ENCODE measurements at places on chromosomes 3 and 15. TPM values are rescaled to one million over a fixed set of nuclear protein-coding genes. Genes with fewer than 3 reads are reported as not detected.

KBTBD13 gene
- total RNA-seq: not detected

SLC22A13 gene
- 0.18 TPM for total RNA-seq

SMAD3 gene
- 32.6 TPM for total RNA-seq

SLC12A1 gene
- total RNA-seq: not detected

DNAH12 gene
- total RNA-seq: 0.04 TPM

IL5RA gene
- not detected for total RNA-seq

SMAD6 gene
- 14.9 TPM for total RNA-seq

PLAAT1 gene
- 0.26 TPM for total RNA-seq

CPEB1 gene
- total RNA-seq: not detected

RPP14 gene
- 17.8 TPM for total RNA-seq

CADM2 gene
- total RNA-seq: 0.07 TPM

CFAP91 gene
- 0.92 TPM for total RNA-seq

SH3GL3 gene
- 0.07 TPM for total RNA-seq

LTF gene
- total RNA-seq: 0.28 TPM

CCDC54 gene
- total RNA-seq: not detected

All from pulmonary artery endothelial cell (primary cell).